NCI-H510A (cell line): ENCODE measurements at places on chromosomes 11 and 22.

- DNase-seq = no peak
Observed at GRCh38 chr22:38259370-38259769, 13.4 kb downstream of the TMEM184B start.

DNA sequence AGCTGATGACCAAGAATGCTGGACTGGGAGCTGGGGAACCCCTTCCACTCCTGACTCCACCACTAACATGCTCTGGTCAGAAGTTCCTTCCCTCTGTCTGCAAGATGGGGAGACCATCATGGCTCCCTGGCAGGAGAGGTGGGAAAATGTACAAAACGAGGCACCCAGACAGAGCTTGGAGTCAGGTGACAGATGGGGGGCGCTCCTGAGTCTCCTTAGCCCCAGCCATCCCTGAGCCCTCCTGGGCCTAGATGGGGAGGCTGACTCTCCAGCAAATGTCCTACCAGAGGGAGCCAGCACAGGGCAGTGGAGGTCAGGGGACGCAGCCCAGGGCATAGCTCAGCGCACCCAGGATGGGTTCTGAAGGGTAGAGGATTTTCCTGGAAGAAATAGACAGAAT lies 20.0 kb downstream of the KCNJ4 start:
- DNase-seq = no peak

- DNase-seq = no peak
Observed at GRCh38 chr11:133598906-133599305, 66.6 kb upstream of the OPCML start.

DNA sequence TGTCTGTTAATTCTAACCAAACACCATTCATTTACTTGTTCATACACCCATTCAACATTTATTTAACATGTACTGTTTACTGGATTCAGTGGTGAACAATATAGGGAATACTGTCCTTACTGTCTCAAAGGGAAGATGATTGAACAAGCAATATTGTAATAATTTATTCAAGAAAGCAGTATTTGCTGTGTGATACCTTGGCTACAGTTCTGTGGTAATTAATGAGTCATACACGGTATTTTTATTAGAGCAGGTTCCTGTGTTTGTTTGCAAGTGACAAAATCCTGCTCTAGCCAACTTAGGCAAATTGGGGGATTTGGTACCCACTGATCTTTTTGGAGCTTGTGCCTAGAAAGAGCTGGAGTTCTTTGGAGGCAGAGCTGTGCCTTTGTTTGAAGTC lies 15.7 kb downstream of the PIH1D2 start:
- DNase-seq = no peak

GRCh38 chr11:82356316-82356715 lies 377.3 kb downstream of the FAM181B start:
- no peak for DNase-seq

GRCh38 chr11:69585385-69585784 lies 55.6 kb upstream of the CCND1 start:
- no peak for DNase-seq

DNA sequence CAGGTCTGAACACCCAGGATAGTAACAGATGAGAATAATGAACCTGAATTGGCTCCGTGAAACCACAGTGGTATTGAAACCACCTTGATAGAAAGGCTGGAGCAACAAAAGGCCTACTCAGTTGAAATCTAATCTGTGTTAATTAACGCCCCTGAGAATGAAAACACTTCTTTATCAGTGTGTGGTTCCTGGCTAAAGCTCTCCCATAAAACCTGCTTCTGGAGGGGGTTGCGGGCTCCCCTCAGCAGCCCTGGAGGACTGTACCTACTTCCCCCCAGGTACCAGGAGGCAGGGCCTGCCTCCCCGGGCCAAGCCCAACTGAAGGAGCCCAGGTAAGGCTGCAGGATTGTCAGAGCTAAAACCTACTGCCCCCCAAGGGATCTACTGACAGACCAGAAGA lies 54.6 kb downstream of the PLEKHA7 start:
- no peak for DNase-seq

DNA sequence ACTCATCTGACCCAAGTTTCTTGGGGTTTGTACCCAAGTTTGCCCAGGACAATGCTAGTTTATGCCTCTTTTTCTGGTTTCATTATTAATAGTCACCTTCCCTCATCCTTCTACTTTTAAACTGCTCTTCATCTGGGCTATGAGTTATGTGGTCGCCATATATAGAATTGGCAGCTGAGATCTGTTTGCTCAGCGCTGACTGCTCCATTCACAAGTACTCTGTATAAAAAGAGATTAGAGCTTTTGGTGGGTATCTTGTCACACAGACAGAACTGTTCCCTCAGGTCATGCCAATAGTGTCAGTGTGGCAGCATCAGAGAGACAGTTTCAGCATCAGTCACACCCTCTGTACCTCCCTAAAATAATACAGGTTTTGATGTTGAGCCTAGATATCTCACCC lies 326.0 kb downstream of the RAB38 start:
- no peak for DNase-seq

DNA sequence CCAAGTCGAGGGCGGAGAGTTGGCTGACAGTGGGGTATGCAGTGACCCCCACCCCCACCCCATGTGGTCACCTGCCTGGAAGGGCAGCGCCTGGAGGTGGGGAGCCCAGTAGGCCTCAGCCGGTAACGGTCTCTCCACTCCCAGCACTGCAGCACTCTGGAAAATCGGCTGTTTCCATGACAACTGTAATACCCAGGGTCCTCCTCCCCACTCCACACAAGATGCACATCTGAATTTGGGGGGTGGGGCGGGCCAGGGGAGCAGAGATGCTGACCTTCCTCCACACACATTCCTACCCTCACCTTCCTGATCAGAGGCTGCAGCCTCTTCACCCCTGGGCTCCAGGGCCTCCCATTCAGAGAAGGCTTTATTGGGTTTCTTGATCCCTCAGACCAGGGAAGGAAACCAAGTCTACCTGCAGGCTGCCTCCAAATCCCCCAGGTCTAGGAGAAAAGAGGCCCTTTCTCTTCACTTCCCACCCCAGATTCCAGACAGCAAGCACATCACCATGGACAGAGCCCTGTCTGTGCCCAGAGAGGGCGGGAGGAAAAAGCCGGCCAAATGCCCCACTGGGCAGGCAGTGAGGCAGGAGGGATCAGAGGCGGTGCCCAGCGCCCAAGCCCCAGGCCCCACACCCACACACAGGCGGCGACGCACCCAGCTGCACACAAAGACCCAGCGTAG lies 46.5 kb downstream of the SLC22A12 start:
- DNase-seq = no peak

DNA sequence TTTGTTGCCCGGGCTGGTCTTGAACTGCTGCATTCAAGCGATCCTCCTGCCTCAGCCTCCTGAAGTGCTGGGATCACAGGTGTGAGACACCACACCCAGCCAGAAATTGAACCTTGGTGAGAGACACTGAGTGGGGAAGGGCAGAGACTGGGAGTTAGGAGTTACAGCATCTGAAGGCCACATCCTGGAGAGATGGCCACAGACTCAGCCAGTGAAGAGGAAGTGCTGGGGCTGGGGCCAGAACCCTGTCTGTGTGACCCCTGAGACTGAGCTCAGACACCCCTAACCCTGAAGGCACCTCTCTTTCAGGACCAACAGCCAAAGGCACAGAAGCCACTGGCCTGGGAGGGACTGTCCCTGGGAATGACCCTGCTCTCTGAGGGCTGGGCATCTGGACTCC lies 33.8 kb downstream of the TXN2 start:
- DNase-seq = no peak

DNA sequence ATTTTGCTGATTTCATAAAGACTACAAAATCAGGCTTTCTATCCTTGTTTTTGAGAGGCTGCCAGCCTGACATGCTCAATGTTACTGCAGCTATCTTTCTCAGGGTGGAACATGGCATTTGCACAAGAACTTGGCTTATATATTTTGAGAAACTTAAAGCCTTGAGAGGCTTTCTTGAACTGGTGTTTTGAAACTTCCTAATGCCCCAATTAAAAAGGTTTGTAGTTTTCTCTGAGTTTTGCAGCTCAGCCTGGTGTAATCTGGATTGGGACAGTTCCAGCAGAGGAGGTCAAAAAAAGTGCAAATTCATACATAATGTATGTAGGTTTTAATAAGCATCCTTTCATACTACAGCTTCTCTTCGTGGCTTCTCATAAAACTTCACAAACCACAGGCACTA lies 223.4 kb downstream of the FAM76B start:
- DNase-seq = no peak

- DNase-seq = no peak
Observed at GRCh38 chr22:43570531-43571165, 158.8 kb downstream of the MPPED1 start.

DNA sequence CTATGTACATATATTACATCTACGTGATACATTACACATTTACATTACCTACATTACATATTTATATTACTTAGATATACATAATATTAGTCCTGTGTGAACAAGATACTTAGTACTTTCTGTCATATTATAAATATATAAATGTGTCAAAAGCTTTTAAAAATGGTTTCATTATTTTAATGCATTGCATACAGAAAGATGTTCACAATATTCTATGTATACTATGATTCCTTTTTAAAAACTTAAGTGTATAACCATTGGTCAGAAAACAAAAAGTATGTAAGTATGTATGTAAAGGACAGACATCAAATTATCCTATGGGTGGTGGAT lies 647 bp upstream of the ZW10 start:
- DNase-seq = no peak

GRCh38 chr11:35359321-35360054 lies 59.9 kb downstream of the SLC1A2 start:
- no peak for DNase-seq

GRCh38 chr11:100865443-100866065 lies 178.5 kb downstream of the ARHGAP42 start:
- no peak for DNase-seq

DNA sequence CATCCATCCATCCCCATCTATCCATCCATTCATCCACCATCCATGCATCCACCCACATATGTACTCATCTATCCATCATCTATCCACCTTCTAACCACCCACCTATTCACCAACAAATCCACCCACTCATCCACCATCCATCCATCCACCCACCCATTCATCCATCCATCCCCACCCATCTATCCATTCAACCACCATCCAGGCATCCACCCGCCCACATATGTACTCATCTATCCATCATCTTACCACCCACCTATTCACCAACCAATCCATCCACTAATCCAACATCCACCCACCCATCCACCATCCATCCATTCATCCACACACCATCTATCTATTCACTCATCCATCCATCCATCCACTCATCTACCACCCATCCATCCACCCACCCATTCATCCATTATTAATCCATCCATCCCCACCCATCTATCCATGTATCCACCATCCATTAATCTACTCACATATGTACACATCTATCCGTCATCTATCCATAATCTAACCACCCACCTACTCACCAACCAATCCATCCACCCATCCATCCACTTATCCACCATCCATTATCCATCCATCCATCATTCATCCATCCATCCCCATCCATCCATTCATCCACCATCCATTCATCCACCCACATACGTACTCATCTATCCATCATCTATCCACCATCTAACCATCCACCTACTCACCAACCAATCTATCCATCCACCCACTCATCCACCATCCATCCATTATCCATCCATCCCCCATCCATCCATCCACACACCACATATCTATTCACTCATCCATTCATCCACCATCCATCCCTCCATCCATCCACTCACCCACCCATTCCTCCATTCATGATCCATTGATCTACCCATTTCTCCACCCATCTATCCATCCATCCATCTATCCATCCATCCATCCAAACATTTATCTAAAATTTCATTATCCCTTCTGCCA lies 940.0 kb downstream of the BRD1 start:
- no peak for DNase-seq

- DNase-seq = no peak
Observed at GRCh38 chr11:47587723-47588326, 1.3 kb downstream of the FAM180B start.

DNA sequence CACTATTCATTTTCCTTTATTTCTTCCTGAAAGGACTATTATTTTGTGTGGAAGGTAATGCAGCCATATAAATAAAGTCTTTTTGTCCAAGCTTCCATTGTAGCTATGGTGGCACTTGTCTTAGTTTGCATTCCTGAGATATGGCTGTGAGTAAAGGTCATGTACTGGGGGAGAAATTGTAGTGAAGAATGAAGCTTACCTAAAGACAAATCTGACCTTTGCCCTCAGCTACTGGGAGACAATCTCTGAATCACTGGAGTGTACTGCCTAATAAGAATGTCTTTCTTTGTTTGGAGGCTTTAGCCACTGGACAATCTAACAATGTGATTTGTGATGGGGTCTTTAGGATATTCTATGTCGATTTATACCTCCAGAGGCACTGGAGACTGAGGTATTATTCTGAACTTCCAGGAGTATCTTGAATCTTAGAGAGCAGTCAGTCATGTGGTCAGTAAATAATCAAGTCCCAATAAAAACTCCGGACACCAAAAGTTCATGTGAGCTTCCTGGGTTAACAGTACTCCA lies 39.7 kb upstream of the OR5AK2 start:
- no peak for DNase-seq

DNA sequence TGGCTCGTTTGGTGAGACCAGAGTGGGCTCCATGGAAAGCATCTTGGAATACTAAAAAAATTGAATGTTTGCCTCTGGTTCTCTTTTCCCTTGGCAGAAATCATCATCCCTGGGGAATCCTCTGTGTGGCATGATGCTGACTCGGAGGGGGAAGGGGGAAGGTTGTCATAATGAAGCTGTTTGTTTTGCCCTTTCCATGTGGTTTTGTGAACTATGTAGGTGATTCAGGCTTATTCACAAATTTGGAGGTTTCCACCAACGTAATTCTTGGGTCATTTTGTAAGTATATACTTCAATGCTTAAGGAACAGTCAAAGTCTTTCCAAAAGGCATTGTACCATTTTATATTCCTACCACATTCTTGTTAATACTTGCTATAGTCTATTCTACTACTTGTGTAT lies 754.0 kb upstream of the FAT3 start:
- DNase-seq = no peak

- DNase-seq = no peak
Observed at GRCh38 chr11:112689851-112690250, 271.4 kb upstream of the NCAM1 start.

- DNase-seq = no peak
Observed at GRCh38 chr22:20117633-20118299, 740 bp upstream of the TRMT2A start.

- no peak for DNase-seq
Observed at GRCh38 chr11:31809857-31810778, 1.0 kb downstream of the PAX6 start.

DNA sequence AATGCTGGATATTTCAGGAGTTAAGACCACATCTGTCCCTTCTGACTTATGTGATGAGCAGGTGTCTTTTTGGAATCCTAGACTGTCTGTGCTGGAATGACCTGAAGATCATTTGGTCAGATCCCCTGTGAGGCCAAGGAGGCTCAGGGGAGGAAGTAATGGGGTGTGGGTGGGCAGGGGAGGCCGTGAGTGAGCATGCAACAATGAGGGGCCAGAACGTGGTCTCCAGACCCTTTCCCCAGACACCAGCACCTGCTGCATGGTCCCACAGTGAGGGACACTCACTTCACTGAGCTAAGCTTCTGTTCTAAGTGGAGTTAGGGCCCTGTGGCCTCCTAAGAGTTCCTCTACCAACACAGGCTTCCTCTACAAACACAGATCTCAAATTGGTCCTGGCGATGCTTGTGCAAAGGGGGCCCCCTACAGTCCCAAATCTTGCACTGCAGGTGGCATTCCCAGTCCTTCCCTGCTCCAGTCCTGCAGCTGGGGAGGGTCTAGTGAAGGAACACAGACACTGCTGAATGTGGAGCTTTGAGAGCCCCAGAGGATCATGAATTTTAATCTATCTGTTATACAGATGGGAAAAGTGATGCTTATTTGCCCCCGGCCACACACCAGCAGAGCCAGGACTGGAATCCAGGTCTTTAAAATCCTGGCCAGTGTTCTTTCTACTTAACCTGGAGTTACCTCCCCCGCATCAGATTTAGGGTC lies 7.4 kb downstream of the USP2 start:
- peak; percentile 47 for DNase-seq
